Hepatic stellate cell (primary cell): ENCODE measurements at places on chromosomes 2 and 18.

GRCh38 chr2:77016443-77017354 lies 505.5 kb downstream of the LRRTM4 start:
- DNase-seq, result no peak

DNA sequence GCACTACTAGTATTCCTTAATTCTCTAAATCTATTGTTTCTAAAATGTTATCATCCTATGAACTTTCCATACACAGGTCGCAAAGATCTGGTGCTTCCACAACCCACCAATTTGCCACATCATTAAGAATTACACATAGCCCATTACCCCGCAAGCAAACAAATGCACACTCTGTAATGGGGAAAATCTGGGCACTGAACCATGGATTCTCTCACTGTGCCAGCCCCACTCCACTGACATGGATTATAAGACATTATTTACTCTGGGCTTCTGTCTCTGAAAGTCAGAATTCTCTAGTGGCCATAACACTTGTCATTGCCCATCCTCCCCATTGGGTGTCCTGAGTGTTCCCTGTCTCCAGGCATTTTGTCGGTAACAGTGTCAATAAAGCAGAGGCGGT lies 537.1 kb downstream of the EPHA4 start:
- no peak for DNase-seq

DNA sequence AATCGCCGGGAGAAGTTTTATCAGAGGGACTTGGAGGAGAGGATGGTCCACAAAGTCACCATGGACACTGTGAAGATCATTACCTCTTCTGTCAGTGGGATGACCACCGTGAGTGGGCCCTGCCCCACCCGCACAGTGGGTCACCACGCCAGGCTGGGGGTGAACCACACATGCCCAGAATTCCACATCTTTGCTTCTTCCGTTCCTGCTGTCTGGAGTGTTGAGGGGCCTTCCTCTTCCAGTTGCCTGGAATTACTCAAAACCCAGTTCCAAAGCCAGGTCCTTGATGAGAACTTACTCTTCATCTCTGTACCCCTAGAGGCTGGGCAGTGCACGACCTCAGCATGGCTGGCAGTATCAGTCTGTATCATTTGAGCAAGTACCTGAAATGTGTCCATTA lies 22.1 kb downstream of the MROH2A start:
- DNase-seq, result no peak

DNA sequence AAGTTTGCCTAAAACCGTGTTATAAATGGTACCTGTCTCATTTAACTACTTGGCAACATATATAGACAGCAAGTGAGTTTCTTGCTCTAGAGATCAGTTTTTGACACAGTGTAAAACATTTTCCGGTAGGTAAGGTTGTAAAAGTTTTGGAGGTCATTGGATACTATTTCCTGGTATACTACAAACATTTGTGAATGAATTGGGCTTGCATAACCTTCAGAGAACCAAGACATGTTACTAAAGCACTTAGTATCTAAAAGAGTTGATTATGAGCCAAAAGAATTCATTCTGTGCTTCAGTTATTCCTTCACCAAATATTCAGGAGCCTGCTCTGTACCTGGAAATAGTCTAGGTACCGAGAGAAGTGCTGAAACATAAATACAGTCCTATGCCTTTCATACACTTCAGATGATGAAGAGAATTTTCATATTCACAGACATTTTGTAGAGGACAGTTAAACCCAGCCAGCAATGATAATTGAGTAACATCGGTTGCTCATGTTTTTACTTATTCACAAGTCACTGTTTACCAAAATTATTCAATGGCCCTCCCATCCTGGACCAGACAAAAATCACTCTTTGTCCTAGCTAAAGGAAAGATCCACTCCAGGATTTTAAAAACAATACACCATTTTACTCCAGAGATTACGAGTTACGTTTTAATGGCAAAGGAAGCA lies 319.4 kb upstream of the RBMS1 start:
- DNase-seq, result no peak

DNA sequence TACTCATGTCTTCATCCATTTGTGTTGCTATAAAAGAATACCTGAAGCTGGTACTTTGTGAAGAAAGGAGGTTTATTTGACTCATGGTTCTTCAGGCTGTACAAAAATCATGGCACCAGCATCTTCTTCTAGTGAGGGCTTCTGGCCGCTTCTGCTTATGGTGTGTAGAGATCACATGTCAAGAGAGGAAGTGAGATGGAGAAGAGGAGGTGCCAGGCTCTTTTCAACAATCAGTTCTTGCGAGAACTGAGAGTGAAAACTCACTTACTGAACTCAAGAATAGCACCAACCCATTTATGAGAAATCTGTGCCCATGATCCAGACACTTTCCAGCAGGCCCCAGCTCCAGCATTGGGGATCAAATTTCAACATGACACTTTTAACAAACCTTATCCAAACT lies 30.0 kb upstream of the BARD1 start:
- no peak for DNase-seq

- no peak for DNase-seq
Measured at GRCh38 chr2:215681799-215682596, 246.1 kb upstream of the FN1 start.
